ENCODE measurements at places on chromosomes 4 and X.

GRCh38 chrX:101409043-101409442 is 1.0 kb downstream of the HNRNPH2 start:
- DNase-seq: no peak

GRCh38 chr4:1249731-1250526 is 999 bp upstream of the CTBP1 start:
- DNase-seq: no peak

DNA sequence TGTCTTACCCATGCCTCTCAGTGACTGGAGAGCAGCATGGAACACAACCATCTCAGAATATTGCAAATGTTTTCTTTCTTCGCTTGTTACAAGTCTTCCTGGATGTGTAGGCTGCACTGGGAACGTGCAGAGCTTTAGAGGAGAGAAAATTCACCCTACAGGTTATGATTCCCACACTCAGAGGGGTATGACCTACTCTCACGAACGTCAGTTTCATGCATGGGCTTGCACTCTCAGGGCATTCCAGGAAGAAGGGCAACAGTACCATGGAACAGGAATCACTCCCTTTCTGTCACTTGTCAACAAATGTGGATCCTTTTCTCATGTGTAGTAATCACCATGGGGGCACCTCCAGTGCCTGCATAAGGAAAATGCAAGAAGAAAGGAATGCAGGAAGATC is 75.8 kb downstream of the NBDY start:
- no peak for DNase-seq

DNA sequence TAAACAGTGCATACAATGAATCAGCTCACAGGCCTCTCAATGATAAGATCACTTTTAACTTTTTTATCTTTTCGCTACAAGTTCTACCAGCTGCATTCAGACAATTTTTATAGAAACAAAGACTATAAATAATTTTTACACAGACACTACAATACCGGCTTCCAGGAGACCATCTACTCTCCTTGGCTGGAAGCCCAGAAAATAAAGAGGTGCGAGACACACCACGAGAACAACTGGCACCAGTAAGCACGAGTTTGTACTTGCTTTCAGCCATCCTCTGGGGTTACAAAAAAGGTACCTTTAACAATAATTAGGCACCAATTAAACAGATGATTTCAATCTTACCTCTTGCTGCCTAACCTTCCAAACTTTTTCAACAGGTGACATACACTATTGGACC is 11.2 kb upstream of the PRDX4 start:
- DNase-seq: no peak

- no peak for DNase-seq
Observed at GRCh38 chrX:10121787-10122186, 35.0 kb upstream of the CLCN4 start.
